SJSA1 (cell line): ENCODE measurements at places on chromosomes 2 and 18. TPM values are rescaled to one million over a fixed set of nuclear protein-coding genes. Genes with fewer than 3 reads are reported as not detected.

Gene OTX1
- total RNA-seq: 0.66 and 0.74 TPM in 2 replicates

Gene CXCR1
- total RNA-seq: not detected in 2 replicates

Gene SKA1
- total RNA-seq: 70.2 and 71.5 TPM in 2 replicates

Gene GKN1
- total RNA-seq: not detected in 2 replicates

Gene CTAGE1
- total RNA-seq: 0.11 TPM in 1 of 2 replicates, not detected in the other

Gene CD226
- total RNA-seq: 0.39 TPM in 1 of 2 replicates, not detected in the other

Gene LYG2
- not detected in 2 replicates for total RNA-seq
